Esophagus muscularis mucosa (tissue), 4 donors: ENCODE measurements at places on chromosomes 16 and 17. TPM values are rescaled to one million over a fixed set of nuclear protein-coding genes. Genes with fewer than 3 reads are reported as not detected.

GRCh38 chr17:29078183-29079045 is 35.5 kb downstream of the PIPOX start:
- no peaks in the 10 kb centered on the region for H3K27me3 ChIP-seq
- no peak overlapping the region for H3K4me3 ChIP-seq
- H3K4me1 ChIP-seq = no peaks in the 10 kb centered on the region
- peaks cover 77% of the 10 kb centered on the region for H3K36me3 ChIP-seq
- DNase-seq = no peak
- H3K27ac ChIP-seq = no peak overlapping the region

DNA sequence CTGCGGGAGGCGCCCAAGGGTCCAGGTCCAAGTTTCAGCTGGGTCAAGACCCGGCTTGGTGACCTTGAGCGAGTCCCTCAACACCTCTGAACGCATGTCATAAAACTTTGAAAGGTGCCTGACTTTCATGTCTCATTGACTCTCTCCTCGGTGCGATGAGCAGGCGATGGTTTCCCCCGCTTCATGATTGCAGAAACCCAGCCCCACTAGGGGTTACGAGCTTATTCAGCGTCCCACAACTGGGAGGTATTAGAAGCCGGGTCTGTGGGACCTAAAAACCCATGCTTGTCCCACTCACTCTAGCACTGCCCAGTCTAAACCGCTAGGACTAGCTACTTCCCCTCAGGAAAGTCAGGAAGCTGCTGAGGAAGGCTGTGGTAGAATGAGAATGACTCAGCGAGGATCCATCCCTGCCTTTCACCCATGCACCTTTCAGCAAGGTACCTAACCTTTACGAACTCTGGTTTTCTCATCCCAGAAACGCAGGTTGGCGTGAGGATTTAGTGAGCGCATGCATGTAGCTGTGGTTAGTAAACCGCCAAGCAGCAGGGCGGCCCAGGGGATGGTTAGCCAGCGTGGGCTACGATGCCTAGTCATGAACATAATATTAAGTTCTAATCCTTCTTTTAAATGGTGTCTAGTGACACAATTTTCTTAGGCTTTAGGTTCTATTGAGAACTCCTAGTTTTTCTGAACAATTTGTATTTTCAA is 26.2 kb upstream of the RFFL start:
- no peaks in the 10 kb centered on the region for H3K27me3 ChIP-seq
- DNase-seq = no peak
- peak overlapping the region; percentile 96 for H3K4me3 ChIP-seq
- H3K4me1 ChIP-seq = peaks cover 27% of the 10 kb centered on the region
- peak overlapping the region; percentile 94 for H3K27ac ChIP-seq

DNA sequence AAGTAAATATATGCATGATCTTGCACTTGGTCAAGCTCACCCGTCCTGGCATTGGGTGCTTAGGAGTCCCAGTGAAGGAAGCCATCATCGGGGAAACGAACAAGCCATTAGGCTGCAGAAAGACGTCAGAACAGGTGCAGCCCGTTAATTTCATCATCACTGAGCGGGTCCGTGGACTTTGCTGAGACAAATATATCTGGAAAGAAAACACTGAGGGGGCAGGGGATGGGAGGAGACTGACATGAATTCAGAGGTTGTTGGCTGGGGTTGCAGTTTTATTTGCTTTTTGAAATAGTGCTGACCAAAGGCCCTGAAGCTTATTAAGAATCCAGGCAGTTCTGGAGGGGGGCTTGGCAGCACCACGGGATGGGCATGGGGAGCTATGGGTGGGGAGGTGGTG is 207.2 kb downstream of the ENGASE start:
- no peak overlapping the region for H3K4me3 ChIP-seq
- H3K4me1 ChIP-seq = no peaks in the 10 kb centered on the region

Gene QRICH2
- 1.7 TPM for total RNA-seq

DNA sequence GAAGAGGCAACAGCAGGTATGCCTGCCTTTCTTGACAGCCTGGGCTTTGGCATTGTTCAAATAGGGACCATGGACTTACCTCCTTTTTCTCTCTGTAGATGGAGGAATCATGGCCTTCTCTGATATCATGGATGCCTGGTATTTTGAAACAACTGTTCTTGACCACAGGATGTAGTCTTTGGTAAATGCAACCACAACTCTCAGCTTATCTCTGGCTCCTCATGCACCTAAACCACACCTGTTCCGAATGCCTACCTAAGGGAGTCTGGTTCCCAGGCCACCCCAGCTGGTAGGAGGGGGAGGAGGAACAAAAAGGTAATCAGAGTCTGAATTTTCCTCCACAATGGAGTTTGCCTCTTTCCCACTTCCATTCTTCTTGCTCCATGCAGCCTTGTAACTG is 18.8 kb downstream of the CDK5RAP3 start:
- no peak for DNase-seq
- no peak overlapping the region for H3K27ac ChIP-seq
- H3K36me3 ChIP-seq = no peaks in the 10 kb centered on the region

- DNase-seq = no peak
- H3K36me3 ChIP-seq = no peaks in the 10 kb centered on the region
- peaks cover 7% of the 10 kb centered on the region for H3K4me1 ChIP-seq
- H3K27me3 ChIP-seq = no peaks in the 10 kb centered on the region
- no peak overlapping the region for H3K27ac ChIP-seq
Measured at GRCh38 chr16:82639666-82640336, 13.0 kb downstream of the CDH13 start.

- peaks cover 35% of the 10 kb centered on the region for H3K4me1 ChIP-seq
- H3K4me3 ChIP-seq = no peak overlapping the region
- no peak for DNase-seq
- no peaks in the 10 kb centered on the region for H3K27me3 ChIP-seq
- no peak overlapping the region for H3K27ac ChIP-seq
- H3K36me3 ChIP-seq = peaks cover 56% of the 10 kb centered on the region
Measured at GRCh38 chr16:19071811-19072777, 4.7 kb downstream of the COQ7 start.

- peaks cover 7% of the 10 kb centered on the region for H3K4me1 ChIP-seq
- H3K36me3 ChIP-seq = no peaks in the 10 kb centered on the region
Measured at GRCh38 chr17:9647014-9647413, 1.7 kb downstream of the USP43 start.

- H3K4me1 ChIP-seq = peaks cover 9% of the 10 kb centered on the region
- no peak for DNase-seq
- no peak overlapping the region for H3K4me3 ChIP-seq
- H3K36me3 ChIP-seq = peaks cover 5% of the 10 kb centered on the region
- no peaks in the 10 kb centered on the region for H3K27me3 ChIP-seq
Measured at GRCh38 chr17:62618647-62619416, 8.6 kb upstream of the MRC2 start.

GRCh38 chr16:26983426-26983825 is 83.3 kb upstream of the C16orf82 start:
- H3K27me3 ChIP-seq = peaks cover 10% of the 10 kb centered on the region
- no peak overlapping the region for H3K27ac ChIP-seq
- no peak for DNase-seq
- H3K4me1 ChIP-seq = no peaks in the 10 kb centered on the region

DNA sequence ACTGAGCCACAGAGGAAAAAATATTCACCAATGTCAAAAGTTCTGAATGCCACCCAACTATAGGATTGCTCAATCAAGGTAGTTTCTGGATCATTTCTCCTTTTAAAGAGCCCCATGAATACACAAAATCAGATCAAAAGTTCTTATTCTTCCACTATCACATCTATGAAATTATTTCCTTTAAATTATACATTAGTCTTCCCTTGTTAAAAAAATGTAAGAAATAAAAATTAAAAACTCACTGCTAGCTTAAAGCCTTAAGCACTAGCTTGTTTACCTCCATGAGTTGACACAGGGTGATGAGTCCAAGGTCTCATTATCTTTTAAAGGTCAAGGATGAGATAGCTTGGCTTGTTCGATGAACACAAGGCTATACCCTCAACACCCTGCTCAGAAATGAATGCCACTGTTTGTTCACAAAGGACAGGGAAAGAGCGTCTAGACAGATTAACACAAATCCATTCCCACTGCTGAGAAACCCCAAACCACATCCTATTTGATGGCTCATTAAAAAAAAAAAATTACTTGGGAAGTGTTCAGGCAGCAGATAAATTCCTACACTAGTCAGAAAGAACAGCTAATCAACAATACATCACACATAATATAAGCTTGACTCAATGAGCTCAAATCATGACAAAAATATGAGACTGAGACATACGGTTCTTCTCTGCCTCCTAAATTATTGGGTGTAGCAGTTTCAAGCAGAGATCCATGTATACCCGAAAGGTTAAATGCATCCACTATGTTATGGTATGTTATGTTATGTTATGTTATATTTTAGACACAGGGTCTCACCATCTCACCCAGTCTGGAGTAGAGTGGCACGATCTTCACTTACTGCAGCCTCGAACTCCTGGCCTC is 118.9 kb downstream of the PARN start:
- H3K27ac ChIP-seq = no peak overlapping the region
- no peaks in the 10 kb centered on the region for H3K27me3 ChIP-seq
- H3K36me3 ChIP-seq = no peaks in the 10 kb centered on the region
- DNase-seq = no peak
- H3K4me1 ChIP-seq = peaks cover 26% of the 10 kb centered on the region
- H3K4me3 ChIP-seq = no peak overlapping the region

- no peak overlapping the region for H3K27ac ChIP-seq
- H3K27me3 ChIP-seq = no peaks in the 10 kb centered on the region
- no peaks in the 10 kb centered on the region for H3K4me1 ChIP-seq
- no peak overlapping the region for H3K4me3 ChIP-seq
Measured at GRCh38 chr16:50402298-50402895, 33.6 kb upstream of the BRD7 start.

DNA sequence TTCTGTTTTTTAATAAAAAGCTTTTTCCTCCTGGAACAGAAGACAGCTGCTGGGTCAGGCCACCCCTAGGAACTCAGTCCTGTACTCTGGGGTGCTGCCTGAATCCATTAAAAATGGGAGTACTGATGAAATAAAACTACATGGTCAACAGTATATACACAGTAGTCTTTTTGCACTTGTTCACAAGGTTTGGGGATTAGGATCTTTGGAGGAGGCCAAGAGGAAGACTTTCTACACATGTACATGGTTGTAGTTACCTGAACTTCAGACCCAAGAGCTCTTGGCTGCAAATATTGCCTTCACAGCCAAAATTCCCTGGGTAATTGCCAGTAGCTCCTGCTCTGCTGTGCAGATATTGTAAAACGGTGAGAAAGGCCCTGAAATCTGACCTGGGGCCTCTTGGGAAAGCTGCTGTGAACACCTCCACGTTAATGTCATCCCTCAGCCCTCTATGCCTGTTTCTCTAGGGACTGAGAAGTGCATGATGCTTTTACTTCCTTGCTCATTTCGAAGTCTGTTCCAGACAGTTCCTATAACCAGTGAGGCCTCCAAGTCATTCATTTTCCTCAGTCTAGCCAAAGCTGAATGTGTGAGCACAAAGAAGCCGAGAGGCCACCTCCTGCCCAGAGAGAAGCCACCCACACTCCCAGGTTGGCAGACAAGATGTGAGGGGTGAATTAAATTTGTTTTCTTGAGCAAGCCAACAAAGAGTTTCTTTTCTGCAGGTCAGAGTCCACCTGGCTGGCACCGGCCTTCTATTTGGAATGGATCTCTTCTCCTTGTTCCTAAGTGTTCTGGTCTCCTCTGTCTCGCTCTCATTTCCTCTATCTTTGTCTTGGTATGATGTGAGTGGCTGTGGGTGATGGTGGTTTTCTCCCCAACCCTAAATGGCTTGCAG is 15.9 kb downstream of the ANKRD40 start:
- no peak overlapping the region for H3K4me3 ChIP-seq
- peaks cover 23% of the 10 kb centered on the region for H3K36me3 ChIP-seq
- DNase-seq = no peak
- H3K27ac ChIP-seq = peak overlapping the region; percentile 72

Gene NEK8
- 1.2 TPM for total RNA-seq

Gene NXPH3
- 12.6 TPM for total RNA-seq

DNA sequence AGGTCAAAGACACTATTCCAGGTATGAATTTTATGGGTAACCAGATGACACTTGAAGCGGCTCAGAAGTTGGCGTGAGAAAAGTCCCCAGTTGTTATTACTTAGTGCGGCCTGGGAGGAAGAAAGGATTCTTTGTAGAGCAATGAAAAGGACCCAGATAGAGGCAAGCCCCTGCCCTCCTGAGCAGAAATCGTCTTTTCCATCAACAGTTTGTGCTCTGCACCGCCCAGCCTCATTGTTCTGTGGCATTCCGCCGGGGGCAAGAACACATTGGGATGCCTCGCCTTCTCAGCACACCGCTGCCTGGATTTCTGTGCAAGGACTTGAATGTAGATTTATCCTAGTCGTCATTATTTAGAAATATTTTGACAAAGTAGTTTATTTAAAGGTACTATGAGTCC is 32.7 kb upstream of the CRHR1 start:
- no peak overlapping the region for H3K4me3 ChIP-seq
- no peak overlapping the region for H3K27ac ChIP-seq
- H3K27me3 ChIP-seq = peaks cover 79% of the 10 kb centered on the region
- no peaks in the 10 kb centered on the region for H3K4me1 ChIP-seq
- no peak for DNase-seq
- H3K36me3 ChIP-seq = no peaks in the 10 kb centered on the region

DNA sequence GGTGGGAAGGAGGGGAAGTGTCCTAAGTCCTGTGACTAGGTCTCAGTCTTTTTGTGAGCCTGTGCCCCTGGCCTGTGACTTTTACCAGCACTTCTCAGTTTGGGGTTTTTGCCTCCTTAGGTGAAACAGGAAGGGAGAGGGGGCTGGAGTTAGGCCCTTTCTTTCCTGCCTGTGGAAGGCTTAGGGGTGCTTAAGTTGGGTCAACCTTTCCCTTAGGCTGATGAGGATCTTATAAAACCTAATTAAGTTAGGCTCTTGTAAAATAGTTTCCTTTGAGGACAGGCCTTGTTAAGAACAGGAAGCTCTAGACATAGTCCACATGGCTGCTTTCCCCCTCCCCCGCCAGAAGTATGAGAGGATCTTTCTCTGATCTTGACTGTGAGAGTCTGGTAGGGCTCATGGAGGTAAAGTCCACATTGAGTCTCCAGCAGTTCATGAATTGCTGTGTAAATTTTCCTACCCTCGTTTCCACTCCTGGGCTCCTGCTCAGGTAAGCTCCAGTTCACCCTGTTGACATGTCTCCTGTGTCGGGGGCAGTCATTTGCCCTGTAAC is 17.0 kb upstream of the DNASE1 start:
- H3K27ac ChIP-seq = no peak overlapping the region
- no peak for DNase-seq
- H3K4me1 ChIP-seq = no peaks in the 10 kb centered on the region
- H3K27me3 ChIP-seq = no peaks in the 10 kb centered on the region
- peaks cover 17% of the 10 kb centered on the region for H3K36me3 ChIP-seq

DNA sequence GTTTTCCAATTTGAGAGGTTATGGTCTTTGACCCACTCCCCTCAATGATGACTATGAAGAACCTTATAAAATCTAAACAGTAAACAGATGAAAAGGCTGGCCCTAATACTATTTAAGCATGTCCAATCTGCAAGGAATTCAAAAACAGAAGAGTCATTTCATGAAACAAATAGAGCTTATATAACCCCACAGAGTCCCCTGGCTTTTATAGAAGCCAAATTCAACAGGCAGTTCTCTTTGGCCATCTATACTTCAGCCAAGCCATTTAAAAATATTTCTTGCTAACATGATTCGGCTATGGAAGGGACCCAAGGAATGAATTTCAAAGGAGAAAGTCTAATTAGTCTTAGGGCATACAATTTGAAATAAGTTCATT is 43.4 kb downstream of the SPOP start:
- H3K27me3 ChIP-seq = no peaks in the 10 kb centered on the region
- no peak overlapping the region for H3K4me3 ChIP-seq
- peaks cover 97% of the 10 kb centered on the region for H3K4me1 ChIP-seq
- H3K27ac ChIP-seq = peak overlapping the region; percentile 57
- DNase-seq = no peak

- no peak overlapping the region for H3K4me3 ChIP-seq
- no peak for DNase-seq
- H3K4me1 ChIP-seq = no peaks in the 10 kb centered on the region
- H3K36me3 ChIP-seq = no peaks in the 10 kb centered on the region
- H3K27me3 ChIP-seq = no peaks in the 10 kb centered on the region
Measured at GRCh38 chr16:29737713-29738112, 8.1 kb downstream of the C16orf54 start.
